ENCODE measurements at places on chromosomes 3 and 15.

DNA sequence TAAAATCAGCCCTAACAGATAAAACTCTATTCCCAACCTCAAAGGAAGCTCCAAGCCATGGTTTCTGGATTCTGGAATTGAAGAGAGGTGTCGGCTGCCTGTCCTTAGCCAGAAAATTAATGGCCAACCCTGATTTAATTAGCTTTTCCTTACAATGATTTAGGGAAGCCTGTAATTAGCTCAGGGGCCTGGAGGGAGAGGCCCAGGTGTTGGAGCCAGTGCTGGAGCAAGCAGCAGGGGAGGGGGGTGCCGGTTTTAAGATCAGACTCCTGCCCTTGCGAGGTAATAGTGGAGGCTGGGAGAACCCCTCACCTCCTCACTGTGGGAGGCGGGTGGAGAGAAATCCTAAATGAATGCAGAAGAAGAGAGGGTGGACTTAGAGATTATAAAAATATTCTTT lies 14.7 kb upstream of the ATP2B2 start:
- DNase-seq: no peak

- DNase-seq: no peak
These were observed 372.8 kb downstream of the TIGIT start for GRCh38 chr3:114666623-114667022.

DNA sequence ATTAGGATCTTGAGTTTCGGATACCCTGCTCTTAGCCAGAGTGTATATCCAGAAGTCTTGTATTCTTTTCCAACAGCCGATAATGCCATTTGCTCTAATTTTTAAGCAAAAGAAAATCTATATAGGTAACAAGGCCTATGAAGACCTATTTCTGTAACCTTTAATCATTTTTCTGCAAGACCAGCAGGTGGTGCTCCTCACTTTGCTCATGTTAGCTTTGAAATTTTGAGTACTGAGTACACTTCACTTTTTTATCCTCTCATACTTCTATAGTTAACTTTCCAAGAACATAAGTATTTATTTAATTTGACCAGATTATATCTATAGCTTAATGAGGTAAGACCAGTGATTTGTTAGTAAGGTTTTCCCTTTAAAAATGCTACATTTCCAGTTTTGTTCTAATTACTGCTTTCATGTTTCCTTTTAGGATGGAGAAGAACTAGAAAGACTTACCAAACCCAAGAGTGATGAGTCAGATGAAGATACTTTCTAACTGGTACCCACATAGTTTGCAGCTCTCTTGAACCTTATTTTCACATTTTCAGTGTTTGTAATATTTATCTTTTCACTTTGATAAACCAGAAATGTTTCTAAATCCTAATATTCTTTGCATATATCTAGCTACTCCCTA lies 20.5 kb downstream of the SLC35A5 start:
- DNase-seq: no peak

GRCh38 chr15:27176785-27177406 lies 205.9 kb downstream of the GABRG3 start:
- DNase-seq: no peak

GRCh38 chr15:58492661-58493397 lies 61.0 kb downstream of the LIPC start:
- DNase-seq: no peak

DNA sequence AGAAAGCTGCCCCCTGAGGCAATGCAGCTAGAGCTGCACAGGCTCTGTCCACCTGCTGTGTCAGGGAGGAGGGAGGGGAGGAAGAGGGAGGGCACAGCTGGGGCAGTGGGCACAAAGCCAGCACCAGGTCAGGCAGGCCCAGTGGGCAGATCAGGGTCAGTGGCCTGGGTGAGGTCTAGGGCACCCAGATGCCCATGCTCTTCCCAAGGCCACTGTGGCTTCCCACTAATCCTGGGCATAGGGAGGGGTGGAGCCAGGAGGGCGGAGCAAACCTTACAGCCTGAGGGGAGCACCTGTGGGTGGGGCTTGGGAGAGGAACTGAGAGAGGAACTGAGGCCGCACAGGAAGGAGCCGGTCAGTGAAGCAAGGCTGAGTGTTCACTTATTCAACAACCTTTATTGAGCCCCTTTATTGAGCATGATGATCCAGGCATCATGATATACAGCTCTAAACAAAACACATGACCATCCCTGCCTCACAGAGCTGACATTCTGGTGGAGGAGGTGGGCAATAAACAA lies 55.0 kb downstream of the RHCG start:
- DNase-seq: no peak

GRCh38 chr15:90620379-90621067 lies 90.8 kb downstream of the CRTC3 start:
- DNase-seq: no peak

DNA sequence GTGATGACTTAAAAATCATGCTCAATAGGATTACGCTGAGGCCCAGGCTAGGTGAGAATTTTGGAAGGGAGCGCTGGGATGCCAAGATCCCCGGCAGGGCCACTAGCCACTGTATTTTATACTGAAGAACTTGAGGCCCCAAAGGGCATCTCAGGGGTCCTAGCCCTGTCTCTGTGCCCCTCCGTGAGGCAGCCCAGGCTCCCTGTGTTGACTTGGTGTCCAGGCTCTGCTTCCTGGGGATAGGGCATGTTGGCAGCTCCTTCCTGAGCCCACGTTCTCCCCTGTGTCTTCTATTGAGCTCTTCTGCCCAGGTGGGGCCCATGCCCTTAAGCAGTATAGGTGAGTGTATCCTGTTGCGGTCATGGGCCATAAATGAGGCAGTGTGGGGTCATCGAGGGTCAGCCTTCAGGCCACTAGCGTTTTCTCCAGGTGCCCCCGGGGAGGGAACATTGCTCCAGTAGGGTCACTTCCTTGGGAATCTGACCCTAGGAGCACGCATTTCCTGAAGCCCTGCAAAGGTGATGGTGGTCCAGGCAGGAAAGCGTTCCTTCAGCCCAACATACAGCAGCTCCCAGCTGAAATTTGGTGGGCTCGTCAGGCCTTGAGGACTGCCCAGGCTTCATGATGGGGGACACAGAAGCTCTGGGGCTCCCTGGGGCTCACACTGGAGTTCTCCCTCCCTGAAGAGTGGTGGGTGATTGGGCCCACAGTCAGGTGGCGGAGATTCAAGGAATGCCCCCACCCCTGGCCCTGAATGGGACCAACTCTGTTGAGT lies 189.4 kb downstream of the UBE3A start:
- no peak for DNase-seq

DNA sequence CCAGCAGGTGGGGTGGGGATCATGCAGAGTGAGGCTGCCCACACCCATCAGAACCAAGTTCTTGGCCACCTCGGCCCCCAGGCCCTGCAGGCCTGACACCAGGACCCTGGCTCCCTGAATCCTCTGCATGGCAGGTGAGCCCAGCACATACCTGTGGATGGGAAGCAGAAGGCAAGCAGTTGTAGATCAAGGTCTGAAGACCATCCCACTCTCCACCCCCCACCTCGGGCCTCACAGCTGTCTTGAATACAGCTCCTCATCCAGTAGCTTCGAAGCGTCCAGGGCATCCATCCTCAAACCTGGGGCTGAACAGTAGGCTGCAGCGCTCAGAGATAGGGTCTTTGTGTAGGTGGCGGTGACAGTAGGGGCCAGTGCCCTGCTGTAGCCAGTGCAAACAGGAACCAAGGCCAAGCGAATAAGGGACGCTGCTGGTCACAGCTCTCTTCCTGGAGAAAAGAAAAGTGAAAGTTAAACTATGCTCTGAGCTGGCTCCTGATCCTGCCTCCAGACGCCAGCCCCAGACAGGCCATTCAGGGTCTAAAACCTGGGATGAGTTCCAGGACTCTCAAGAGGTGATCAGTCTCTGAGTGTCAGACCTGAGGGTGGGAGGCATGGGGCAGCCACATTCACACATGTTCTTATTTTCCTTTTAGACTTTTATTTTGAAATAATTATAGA lies at the start of gene UBA7:
Gene UBA7, minus strand, starts transcription at position 457 of the 678 bp plus-strand sequence. Its CDS starts 166 bp downstream, at position 291.
- DNase-seq: no peak

GRCh38 chr15:61115679-61116078 lies 113.4 kb downstream of the RORA start:
- peak; percentile 41 for DNase-seq

- no peak for DNase-seq
These were observed 2.2 kb downstream of the USP3 start for GRCh38 chr15:63506537-63507035.

DNA sequence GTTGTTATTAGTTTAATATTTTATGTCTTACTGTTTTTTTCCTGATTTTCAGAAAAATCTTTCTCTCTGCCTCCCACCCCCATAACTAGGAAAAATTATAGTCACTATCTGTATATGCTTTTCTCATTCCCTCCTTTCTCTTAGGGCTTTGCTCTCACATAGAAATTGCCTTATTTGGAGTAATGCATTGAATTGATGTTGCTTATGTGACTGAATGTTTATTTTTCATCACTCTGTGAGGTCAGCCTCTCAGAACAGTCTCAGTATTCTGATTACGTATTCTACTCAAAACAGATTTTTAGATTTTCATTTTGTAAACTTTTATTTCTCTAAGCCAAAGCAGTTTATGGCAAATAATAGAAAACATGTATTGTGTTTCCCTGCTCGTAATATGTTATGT lies 121.0 kb downstream of the SLMAP start:
- DNase-seq: no peak

DNA sequence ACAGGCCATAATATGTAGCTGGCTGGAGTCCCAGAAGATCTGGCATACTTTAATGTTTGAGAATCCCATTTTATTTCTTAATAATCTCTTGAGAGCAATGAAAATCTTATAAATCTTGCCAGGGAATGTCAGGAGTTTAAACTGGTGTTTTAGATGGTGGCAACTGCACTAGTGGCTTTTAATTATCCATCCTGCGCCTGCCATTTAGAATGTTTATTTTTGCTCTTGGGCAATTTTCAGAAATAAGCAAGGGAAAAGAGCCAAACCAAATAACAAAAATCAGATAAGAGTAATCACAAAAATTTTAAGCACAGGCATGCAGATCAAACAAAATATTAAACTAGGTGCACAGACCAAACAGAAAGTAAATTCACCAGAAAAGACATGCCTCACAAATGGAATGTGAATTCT lies 41.9 kb upstream of the UBP1 start:
- no peak for DNase-seq

DNA sequence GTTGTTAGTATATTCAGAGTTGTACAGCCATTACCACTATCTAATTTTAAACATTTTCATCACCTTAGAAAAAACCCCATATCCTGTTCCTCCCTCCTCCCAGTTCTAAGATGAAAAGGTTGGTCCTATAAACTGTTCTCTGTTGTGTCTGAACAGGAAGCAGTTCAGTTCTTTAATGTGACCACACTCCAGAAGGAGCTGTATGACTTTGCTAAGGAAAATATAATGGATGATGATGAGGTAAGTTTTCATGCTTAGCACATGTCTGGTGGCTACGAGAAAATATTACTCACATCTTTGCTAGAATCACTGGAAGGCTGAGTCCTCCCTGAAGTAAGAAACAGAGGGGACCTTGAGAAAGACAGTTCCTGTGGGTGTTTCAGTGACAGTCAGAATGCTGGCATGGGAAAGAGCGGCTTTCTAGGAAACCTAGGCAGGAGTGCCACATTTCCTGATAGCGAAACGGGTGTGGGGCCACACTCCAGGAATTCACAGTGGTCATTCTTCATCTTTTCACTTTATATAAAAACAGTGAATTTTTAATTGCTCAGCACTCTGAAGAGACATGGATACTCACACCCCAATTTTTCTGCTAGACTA lies 20.3 kb downstream of the CRTAP start:
- no peak for DNase-seq

DNA sequence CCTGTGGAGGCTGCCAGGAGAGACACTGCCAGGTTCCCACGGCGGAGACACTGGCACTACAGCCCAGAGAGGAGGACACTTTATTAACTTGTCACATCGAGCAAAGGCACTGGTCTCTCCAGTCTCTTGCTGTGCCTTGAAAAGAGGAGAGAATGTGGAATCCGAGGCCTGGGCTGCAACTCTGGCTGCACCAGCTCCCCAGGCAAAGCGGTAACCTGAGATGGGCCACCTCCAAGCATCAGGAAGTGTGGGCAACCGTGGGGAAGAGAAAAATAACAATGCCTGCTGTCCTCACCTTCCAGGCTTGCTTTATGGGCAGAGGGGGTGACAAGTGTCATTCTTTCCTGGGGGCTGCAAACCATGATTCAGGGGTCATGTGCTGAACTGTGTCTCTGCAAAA lies 91.6 kb upstream of the RGMA start:
- no peak for DNase-seq

GRCh38 chr3:136196064-136196400 lies at the start of gene MSL2:
MSL2 (minus strand) TSS chr3:136196335; CDS start chr3:136195113, 1,222 bp downstream.
- DNase-seq: no peak

GRCh38 chr3:42377681-42378080 lies 32.7 kb downstream of the LYZL4 start:
- DNase-seq: no peak

- no peak for DNase-seq
These were observed 48.6 kb downstream of the IMPG2 start for GRCh38 chr3:101271728-101272127.

DNA sequence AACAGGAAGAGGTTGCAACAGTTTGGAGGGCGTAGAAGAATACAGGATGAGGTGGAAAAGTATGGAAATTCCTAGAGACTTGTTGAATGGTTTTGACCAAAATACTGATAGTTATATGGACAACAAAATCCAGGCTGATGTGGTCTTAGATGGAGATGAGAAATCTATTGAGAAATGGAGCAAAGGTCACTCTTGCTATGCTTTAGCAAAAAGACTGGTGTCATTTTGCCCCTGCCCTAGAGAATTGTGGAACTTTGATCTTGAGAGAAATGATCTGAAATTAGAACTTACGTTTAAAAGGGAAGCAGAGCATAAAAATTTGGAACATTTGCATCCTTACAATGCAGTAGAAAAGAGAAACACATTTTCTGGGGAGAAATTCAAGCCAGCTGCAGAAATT lies 686.9 kb upstream of the GBE1 start:
- no peak for DNase-seq

GRCh38 chr15:89023311-89023961 lies 64.8 kb upstream of the ABHD2 start:
- DNase-seq: no peak

- no peak for DNase-seq
These were observed 341.7 kb downstream of the PYDC2 start for GRCh38 chr3:191802671-191803070.

DNA sequence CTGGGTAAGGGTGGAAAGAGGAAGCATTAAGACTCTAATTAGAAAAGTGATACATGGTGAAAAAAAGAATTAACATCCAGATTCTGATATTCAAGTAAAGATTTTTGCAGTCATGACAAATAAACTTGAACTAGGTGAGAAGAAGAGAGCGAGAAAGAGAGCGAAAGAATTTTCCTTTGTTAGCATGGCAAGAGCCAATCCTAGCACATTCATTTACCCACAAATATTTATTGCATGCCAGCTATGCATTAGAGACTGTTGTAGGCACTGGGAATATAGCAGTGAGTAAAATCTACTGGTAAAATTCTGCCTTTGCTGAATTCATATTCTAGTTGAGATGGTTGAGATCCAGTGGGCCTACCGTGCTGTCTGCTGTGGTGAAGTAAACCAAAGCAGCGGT lies 177.9 kb upstream of the DPH6 start:
- no peak for DNase-seq

Measured in gastrocnemius medialis (tissue), 4 donors.